T-helper 1 cell treated with Interleukin-12 subunit alpha and Interleukin-12 subunit beta and Interleukin-4 antibody, amounts not matched to agents 30 ng/mL and 1 ng/mL, for 36 hours (primary cell): ENCODE measurements at places on chromosomes 12 and 14. TPM values are rescaled to one million over a fixed set of nuclear protein-coding genes. Genes with fewer than 3 reads are reported as not detected.

The PTGER2 gene
- 136 and 140 TPM in 2 replicates for total RNA-seq

The BCL11B gene
- 95.8 and 96.0 TPM in 2 replicates for total RNA-seq

The OR4E2 gene
- not detected in 2 replicates for total RNA-seq

The POTEG gene
- total RNA-seq, result not detected in 2 replicates
